Esophagus mucosa (tissue), 1 donor: ENCODE measurements at places on chromosomes 2 and 18.
A peak's percentile ranks its signal among the peaks of the same experiment; 100 is the strongest.

- no peak for ATAC-seq
These were observed 204.4 kb downstream of the SPP2 start for GRCh38 chr2:234254783-234255521.

DNA sequence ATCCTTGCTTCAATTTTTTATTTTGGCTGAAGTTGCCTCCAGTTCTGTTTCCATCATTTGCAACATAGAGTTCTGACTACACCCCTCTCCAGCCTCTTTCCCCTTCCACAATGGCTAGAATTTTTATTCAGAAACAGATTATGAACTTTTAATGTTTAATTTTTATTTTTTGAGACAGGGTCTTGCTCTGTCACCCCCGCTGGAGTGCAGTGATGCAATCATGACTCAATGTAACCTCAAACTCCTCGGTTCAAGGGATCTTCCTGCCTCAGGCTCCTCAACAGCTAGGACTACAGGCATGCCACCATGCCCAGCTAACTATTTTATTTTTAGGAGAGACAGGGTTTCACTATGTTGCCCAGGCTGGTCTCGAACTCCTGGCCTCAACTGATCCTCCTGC, 2.8 kb downstream of the NTSR2 start:
- ATAC-seq = no peak

DNA sequence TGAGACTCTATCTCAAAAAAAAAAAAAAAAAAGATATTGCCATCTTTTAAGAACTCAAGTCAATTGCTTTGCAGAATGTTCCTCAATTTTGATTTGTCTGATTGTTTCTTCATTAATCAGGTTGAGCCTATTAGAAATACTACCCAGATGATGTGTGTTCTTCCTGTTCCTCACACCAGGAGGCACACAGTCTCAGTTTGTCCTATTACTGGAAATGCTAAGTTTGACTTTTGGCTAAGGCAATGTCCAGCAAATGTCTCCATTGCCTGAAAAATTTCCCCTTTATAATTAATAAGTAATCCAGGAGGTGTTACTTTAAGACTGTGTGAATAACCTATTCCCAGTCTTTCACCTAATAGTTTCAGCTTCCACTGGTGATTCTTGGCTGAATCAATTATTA, 28.4 kb downstream of the BOLA3 start:
- no peak for ATAC-seq

GRCh38 chr2:218839430-218839829, 7.8 kb upstream of the PRKAG3 start:
- ATAC-seq = no peak

- ATAC-seq = no peak
These were observed 250.8 kb upstream of the OSR1 start for GRCh38 chr2:19609266-19609665.

DNA sequence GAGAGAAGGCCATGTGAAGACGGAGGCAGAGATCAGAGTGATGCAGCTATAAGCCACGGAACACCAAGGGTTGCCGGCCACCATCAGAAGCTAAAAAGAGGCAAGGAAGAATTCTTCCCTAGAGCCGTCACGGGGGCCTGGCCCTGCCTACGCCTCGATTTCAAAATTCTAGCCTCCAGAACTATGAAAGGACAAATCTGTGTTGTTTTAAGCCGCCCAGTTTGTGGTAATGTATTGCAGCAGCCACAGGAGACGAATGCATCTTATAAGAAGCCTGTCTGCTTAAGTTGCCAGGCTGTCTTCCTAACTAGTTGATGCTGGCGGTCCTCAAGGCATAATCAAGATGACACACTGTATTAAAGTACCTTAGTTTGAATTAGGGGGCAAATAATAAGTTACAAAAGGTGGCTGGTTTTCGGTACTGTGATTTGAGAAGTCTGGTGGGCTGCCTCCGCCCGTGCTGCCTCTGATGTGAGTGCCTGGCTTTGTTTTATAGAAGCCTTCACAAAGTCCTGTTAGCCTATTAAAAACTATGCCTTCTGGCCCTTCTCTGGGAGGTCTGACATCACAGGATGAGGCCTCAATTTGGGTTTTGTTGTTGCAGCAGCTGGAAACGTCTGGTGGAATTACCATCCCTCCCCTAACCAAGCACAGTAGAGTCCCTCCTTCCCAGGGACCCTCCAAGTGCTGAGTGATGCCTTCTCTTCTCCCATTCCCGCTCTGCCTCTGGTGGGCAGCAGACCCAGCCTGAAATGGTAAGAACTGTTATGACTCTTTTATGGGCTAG, 53.6 kb downstream of the SRD5A2 start:
- ATAC-seq = no peak

DNA sequence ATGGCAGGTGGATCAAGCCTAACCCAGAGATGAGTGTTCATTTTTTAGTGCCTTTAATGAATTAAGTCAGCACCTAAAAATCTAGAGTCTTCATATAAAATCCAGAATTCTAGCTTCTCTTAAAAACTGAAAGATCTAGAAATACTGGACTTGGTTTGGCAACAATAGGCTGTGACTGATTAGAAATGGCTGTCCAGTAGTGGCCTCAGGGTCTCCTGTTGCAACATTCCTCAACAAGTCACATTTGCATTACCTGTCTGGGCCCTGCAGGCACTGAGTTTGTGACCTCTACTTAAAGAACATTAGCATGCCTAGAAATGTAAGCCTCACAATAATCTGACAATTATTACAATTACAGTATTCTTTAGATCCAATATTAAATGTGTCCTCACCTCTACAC, 33.1 kb downstream of the MBD2 start:
- peak; percentile 55 for ATAC-seq
